ENCODE measurements at places on chromosomes 11 and 22. TPM values are rescaled to one million over a fixed set of nuclear protein-coding genes. Genes with fewer than 3 reads are reported as not detected.

Gene OR52H1
- not detected for total RNA-seq

Gene OTOG
- total RNA-seq: not detected

Gene ZNRF3
- total RNA-seq: 4.9 TPM

Gene APOBEC3C
- total RNA-seq: 2.8 TPM

Gene LRRN4CL
- total RNA-seq: 2.4 TPM

Gene MGAT3
- 1.4 TPM for total RNA-seq

Gene GRAP2
- total RNA-seq: 0.18 TPM

Gene SYT7
- 2.2 TPM for total RNA-seq

Gene YPEL1
- 21.9 TPM for total RNA-seq

Gene CRACR2B
- total RNA-seq: 2.8 TPM
